ENCODE measurements at places on chromosomes 16 and 17.

- no peak for DNase-seq
These were observed 364.1 kb downstream of the CPPED1 start for GRCh38 chr16:12439399-12440227.

DNA sequence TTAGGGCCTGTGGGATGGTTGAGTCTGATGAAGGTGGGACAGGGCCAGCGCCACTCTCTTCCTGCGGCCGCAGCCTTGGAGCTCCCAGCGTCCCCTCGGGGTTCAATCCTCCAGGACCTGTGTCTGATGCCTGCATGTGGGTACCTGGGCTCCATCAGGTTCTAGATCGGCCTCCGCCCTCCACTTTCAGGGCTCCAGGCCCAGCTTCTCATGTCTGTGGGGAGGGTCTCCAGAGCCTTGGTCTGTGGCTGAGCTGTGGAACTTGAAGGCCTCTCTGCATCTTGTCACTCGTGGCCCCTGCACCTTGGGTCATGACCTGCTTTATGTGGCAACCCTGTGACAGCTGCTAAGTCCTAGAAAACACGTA lies 89.8 kb upstream of the ZNF750 start:
- DNase-seq: no peak

DNA sequence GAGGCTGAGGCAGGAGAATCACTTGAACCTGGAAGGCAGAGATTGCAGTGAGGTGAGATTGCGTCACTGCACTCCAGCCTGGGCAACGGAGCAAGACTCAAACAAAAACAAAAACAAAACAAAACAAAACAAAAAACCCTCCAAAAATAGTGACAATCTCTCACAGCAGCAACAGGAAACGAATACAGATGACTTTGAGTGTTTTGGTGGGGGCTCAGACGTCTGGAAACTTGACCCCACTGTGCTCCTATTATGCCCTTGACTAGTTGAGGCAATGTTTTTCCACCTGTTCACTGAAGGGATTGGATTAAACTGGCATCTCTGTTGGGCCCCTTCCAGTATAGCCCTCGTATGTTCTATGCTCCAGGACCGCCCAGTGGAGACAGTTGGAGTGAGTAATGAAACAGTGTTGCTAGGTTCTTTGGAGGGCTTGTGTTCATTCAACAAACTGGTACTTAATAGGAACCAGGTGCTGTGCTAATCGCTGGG lies 167.0 kb downstream of the UTP18 start:
- DNase-seq: no peak

GRCh38 chr17:5580367-5580766 lies 3.9 kb downstream of the NLRP1 start:
- DNase-seq: no peak

DNA sequence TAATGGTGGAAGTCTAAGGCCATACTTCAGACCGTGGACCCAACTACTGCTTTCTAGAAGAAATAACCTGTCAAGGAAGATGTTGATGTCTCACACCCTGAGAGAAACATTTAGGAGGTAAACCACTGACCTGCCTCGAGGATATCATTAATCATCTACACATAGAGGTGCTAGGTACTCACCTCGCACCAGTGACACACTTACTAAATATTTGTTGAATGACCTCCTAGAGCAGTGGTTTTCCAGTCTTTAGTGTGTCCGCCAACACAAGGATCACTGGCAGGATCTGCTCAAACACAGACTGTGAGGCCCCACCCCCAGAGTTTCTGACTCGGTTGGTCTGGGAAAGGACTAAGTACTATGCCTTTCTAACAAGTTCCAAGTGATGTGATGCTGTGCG lies 197.4 kb upstream of the CACNG5 start:
- no peak for DNase-seq

- no peak for DNase-seq
These were observed 40.6 kb upstream of the CDH1 start for GRCh38 chr16:68696514-68696913.

DNA sequence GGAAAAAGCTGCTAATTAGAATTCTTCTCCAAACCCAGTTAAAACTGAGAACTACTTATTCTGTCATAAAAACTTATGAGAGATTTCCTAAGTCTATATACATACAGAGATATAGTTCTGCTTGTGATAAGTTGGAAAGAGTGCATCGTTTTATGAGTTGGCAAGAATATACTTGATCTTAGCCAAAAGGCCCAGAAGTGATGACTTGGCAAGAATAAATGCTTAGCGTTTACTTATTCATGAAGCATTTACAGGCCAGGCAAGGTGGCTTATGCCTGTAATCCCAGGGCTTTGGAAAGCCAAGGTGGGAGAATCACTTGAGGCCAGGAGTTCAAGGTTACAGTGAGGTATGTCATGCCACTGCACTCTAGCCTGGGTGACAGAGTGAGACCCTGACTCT lies 81.7 kb downstream of the CYB561 start:
- no peak for DNase-seq

GRCh38 chr16:58025351-58026138 lies at the start of gene MMP15:
TSS of gene MMP15 (plus strand) at chr16:58025754. CDS start at chr16:58026351, 597 bp downstream.
- peak; percentile 65 for DNase-seq

GRCh38 chr16:86016201-86016965 lies 117.4 kb downstream of the IRF8 start:
- DNase-seq: peak; percentile 67

GRCh38 chr17:77432742-77433141 lies 292.0 kb downstream of the SEC14L1 start:
- DNase-seq: no peak

- no peak for DNase-seq
These were observed 408.4 kb upstream of the CDH5 start for GRCh38 chr16:65958086-65958485.

GRCh38 chr17:80831491-80831890 lies 160.2 kb upstream of the CHMP6 start:
- no peak for DNase-seq

GRCh38 chr17:63447471-63448009 lies 1.4 kb upstream of the CYB561 start:
- DNase-seq: no peak

GRCh38 chr17:76153640-76154039 lies 12.6 kb upstream of the FOXJ1 start:
- DNase-seq: peak; percentile 34

DNA sequence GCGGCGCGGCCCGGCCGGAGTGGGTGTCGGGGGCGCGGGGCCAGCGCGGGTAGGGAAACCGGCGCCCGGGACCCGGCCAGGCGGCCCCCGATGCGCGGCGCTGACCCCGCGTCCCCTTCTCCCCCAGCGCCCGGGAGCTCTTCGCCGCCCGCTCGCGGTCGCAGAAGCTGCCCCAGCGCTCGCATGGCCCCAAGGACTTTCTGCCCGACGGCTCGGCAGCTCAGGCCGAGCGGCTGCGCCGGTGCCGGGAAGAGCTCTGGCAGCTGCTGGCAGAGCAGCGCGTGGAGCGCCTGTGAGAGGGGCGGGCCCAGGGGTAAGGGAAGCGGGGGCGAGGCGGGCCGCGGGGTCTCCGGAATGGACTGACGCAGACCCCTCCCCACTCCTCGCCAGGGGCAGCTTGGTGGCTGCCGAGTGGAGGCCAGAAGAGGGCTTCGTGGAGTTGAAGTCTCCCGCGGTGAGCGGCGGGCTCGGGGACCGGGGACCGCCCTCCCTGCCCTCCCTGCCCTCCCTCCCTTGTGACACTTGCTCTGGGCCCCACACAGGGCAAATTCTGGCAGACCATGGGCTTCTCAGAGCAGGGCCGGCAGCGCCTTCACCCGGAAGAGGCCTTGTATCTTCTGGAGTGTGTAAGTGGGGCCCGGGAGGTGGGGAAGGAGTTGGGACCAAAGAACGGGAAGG lies 430 bp downstream of the TSEN54 start:
- DNase-seq: peak; percentile 56

DNA sequence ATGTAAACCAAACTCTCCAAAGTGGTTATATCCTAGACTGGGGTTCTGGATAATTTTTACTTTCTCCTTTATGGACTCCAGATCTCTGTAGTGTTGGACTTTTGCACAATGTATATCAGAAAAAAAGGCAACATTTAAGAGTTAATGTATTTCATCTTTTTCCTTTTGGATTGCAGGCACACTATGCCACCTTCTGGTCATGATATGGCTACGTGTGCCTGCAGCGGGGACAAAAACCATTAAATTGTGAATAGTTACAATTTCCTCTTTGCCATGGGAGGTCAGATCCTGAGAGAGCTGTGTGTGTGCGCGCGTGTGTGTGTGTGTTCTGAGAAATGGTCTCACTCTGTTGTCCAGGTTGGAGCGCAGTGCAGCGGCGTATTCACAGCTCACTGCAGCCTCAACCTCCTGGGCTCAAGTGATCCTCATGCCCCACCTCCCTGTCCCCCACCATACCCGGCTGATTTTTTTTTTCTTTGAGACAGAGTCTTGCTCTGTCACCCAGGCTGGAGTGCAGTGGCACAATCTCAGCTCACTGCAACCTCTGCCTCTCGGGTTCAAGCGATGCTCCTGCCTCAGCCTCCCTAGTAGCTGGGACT lies 4.3 kb upstream of the SGF29 start:
- DNase-seq: peak; percentile 57

Data from ELR (cell line).